ENCODE measurements at places on chromosomes 4 and X.

- DNase-seq: no peak
Measured at GRCh38 chr4:95118497-95118896, 360.7 kb downstream of the BMPR1B start.

DNA sequence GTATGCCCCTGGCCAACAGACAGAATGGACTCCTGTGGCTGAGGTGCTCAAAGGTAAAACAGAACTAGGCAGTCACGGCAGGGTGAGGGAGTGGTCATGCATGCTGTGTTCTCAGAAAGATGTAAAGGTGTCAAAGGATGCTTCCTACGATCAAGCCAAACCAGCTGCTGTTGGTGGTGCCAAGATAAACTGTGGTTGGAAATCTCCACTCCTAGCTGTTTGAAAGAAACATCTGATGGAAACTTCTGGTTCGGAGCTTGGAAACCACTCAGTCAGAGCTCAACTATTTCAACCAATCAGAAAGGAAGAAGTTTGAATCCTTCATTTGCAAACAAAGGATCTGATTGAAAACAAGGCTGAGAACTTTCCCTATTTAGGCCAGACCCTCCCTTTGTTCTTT, 68.5 kb upstream of the DDX60 start:
- DNase-seq: no peak

- DNase-seq: no peak
Measured at GRCh38 chr4:41287852-41288251, 31.1 kb downstream of the UCHL1 start.

GRCh38 chr4:81606801-81607501, 135.2 kb upstream of the RASGEF1B start:
- no peak for DNase-seq

DNA sequence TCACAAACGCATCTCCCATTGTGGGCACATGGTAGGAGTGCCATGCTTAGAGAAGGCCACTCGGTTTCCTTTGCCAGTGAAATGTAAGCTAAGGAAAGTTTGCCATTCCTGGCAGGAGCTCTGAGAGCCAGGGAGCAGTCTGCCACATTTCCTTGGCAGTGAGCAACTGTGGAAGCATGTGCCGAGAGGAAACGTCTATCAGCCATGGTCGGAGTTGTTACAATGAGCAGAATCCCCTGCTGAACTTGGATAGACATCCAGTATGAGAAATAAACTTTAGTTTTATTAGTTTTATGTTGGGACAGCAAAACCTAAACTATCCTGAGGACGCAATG, 51.1 kb downstream of the ENOPH1 start:
- DNase-seq: no peak

DNA sequence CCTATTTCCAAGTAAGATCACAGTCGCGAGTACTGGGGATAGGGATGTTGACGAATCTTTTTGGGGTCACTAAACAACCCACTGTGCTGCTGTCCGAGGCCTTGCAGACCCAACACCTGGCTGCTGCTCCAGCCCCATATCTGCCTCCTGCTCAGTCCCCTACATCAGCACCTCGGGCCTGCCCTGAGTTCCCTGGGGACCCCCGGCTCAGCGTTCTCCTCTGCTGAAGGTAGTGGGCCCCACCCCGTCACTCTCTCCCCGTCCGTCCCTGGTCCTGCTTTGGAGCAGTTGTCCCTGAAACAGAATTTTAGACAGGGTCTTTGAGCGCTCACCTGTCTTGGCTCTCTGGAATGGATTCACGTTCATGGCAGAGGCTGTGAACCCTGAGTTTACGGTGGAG, 202.4 kb upstream of the PSAPL1 start:
- no peak for DNase-seq

DNA sequence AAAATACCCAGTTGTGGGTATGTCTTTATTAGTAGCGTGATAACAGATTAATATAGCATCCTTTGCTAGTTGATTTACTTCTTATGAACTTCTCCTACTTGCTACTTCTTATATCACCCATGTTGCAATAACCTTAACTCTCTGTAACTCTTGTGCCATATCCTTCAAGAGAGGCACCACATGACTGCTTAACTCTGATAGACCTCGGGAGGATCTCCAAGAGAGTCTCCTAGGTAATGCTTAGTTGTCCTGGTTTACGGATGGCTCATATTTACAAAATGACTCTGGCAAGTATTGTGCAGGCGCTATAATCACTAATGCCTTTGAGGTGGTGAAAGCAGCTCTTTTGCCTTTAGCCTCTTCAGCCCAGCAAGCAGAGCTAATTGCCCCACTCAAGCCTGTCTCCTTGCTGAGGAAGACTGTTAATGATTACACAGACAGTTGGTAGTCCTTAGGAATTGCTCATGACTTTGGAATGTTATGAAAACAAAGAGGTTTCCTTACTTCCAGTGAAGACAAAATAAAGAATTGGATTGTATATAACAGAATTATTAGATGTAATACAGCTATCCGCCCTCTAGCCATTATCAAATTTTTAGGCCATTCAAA, 1305.8 kb downstream of the PCDH7 start:
- DNase-seq: no peak

GRCh38 chr4:79446145-79446544, 38.1 kb upstream of the GK2 start:
- DNase-seq: no peak

- no peak for DNase-seq
Measured at GRCh38 chrX:84933956-84934556, 69.6 kb upstream of the APOOL start.

- no peak for DNase-seq
Measured at GRCh38 chr4:84401701-84402306, 97.3 kb downstream of the NKX6-1 start.

- no peak for DNase-seq
Measured at GRCh38 chr4:99634742-99635360, 22.8 kb downstream of the C4orf54 start.

DNA sequence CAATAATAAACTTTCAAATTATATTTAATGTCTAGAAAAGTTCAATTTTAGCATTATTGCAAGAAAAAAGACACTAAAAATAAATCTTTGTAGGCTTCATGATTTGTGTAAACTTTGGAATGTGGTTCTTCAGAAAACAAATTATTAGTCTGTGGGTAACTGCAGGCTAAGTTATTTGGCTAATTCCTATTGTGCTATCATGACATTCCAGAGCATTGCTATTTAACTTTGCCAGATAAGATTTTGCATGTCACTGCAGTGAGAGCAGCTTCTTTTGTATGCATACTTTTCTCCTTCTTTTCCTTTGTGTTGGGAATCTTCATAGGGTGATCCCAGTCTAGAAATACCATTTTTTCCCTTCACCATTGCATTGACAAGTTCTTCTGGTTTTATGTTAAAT, 130.0 kb downstream of the AWAT2 start:
- DNase-seq: no peak

- DNase-seq: peak; percentile 46
Measured at GRCh38 chr4:99405433-99406115, 29.6 kb downstream of the ADH7 start.

GRCh38 chr4:139556071-139556723, at the start of gene SETD7:
SETD7 (minus strand) TSS chr4:139556219; CDS start chr4:139556137, 82 bp downstream.
- no peak for DNase-seq

GRCh38 chr4:171676555-171677215, 136.5 kb upstream of the GALNTL6 start:
- DNase-seq: no peak

DNA sequence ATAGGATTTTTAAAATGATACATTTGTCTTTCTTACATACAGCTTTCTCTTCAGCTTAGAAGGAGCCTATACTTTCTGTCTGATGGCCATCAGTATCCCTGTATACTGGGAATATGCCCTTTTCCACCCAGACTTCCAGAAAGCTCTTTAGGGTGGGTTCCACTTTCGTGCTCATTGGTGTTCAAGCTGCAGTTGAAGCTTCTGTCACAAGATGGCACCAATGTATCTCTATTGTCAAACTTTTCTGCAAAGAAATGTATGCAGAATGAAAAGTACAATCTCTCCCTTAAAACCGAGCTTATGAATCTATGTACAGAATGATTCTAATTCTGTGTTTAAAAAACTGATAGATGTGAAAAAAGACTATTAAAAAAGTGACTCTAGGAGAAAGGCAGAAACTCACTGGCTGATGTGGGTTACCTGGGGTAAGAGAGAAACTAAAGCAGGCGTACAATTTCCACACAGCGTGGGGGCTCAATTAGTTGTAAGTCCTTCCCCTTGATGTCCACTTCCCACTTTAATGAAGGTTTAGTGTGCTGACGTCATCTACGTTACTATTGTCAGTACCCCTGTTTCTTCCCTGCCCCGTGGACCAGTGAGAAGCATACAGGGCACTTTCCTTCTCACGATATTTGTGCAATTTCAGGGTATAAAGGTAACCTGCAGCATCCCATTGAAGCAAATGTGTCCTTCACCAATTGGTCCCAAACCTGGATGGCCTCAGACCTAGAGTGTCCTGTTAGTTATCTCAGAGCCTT, 57.3 kb upstream of the TCEAL2 start:
- no peak for DNase-seq

- no peak for DNase-seq
Measured at GRCh38 chrX:97398030-97398551, 514.4 kb downstream of the RPA4 start.

- DNase-seq: no peak
Measured at GRCh38 chrX:93420525-93421082, 252.8 kb downstream of the NAP1L3 start.

DNA sequence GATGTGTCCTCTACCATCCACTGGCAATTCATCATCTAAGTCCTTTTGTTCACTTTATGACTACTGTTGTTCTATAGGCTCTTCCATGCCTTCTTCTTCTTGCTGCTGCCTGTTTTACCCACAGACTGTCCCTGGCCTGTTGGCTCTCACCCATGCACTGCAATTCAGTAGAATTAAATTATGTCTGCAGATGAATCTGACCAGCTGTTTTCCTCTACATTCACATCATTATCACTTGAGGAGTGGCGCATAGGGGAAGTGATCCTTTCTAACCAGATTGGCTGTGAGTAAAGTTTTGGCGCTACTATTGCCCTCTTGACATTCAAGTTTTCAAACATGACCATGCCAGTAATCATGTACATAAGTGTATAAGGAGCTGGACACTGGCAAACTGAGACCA, 91.7 kb downstream of the FRMPD4 start:
- no peak for DNase-seq

DNA sequence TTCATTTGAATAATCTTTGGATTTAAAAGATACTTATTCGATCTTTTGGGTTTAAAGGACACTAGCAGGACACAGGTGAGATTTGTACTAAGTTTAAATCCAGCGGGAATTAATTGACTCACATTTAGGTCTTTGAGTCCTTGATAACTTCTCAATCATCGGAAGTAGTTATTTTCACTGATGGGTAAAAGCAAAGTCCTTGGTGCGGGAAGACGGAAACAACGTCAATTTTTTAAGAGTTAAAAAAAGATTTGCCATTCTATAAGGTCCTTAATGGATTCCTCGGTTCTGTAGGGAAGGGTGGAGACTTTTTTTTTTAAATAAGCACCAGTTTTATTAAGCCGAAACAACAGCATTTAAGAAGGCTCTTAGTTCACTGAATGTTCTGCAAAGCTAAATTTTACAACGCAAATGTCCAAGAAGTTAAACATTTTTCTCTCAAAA, 2.9 kb downstream of the TMSB4X start:
- DNase-seq: no peak

GRCh38 chrX:32455704-32456103, 755.6 kb downstream of the DMD start:
- DNase-seq: no peak

GRCh38 chr4:141759796-141760425, 123.5 kb downstream of the IL15 start:
- DNase-seq: no peak

GRCh38 chrX:22351076-22351475, 78.4 kb downstream of the CBLL2 start:
- DNase-seq: no peak

- DNase-seq: no peak
Measured at GRCh38 chrX:19639056-19639455, 123.7 kb upstream of the MAP3K15 start.

- no peak for DNase-seq
Measured at GRCh38 chr4:183860119-183860518, 45.0 kb upstream of the STOX2 start.

GRCh38 chr4:70895405-70895804, 6.8 kb upstream of the MOB1B start:
- DNase-seq: no peak

DNA sequence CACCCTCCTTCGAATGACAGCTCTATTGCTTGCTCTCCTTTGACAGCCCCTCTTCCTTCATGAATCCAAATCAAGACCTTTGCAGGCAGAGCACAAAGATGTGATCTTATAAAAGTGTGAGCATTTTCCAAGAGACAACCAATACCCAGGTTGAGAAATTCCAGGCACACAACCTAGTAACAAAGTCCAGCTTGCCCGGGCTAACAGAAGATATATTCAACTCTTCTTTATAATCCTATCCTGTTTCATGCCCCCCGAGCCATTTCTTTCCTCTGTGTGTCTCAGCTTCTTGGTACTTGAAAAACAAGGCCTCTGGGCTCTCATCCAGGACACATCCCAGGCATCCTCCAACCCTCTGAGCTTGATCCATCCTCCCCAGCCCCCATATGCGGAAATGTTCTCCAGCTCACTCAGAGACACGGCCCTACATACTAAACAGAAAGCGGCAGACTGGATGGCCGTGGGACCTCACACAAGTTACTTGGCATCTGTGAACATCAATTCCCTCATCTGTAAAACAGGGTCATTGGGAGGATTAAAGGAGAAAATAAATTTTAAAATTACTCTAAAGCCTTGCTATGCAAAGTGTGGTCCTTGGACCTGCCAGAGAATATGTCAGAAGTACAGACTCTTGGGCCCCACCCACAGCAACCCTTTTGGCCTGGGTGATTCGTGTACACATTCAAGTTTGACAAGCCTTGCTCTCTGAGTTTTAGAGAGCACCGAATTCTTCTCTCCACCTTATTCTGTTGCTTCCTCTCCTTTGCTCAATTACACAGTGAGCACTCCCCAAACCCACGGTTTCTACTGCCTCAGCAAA, 627.0 kb downstream of the BCOR start:
- no peak for DNase-seq

GRCh38 chr4:121998024-121998423, 46.2 kb upstream of the TRPC3 start:
- no peak for DNase-seq

DNA sequence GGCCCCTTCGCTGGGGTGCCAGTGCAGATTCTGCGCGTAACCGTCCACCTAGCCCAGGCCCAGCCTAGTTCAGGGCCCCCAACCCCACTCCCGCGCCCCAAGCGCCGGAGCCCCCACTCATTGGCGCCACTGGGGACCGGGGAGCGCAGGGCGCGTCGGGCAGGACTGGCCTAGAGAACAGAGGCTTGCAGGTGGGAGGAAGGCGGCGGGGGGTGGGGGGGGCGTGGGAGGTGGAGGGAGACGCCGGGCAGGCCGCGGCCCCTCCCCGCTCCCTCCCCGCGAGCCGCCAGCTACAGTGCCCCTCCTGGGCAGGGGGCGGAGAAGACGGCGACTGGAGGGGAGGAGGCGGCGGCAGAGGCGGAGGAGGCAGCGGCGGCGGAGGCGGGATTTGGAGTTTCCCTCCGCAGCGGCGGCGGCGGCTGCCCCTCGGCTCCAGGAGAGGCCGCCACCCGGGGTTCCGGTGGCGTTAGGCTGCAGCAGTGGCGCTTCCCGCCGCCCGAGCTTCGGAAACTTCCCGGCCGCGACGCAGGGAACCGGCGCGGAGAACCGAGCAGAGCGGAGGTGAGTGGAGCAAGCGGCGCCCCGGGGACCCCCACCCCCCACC, 4.8 kb upstream of the DUSP9 start:
- no peak for DNase-seq
